ENCODE measurements at places on chromosomes 3 and 15. TPM values are rescaled to one million over a fixed set of nuclear protein-coding genes. Genes with fewer than 3 reads are reported as not detected.

- H3K36me3 ChIP-seq: no peaks in the 10 kb centered on the region
- no peaks in the 10 kb centered on the region for H3K4me1 ChIP-seq
- H3K27me3 ChIP-seq: no peaks in the 10 kb centered on the region
- DNase-seq: no peak
Measured at GRCh38 chr15:89746386-89746780, 4.7 kb downstream of the MESP1 start.

DNA sequence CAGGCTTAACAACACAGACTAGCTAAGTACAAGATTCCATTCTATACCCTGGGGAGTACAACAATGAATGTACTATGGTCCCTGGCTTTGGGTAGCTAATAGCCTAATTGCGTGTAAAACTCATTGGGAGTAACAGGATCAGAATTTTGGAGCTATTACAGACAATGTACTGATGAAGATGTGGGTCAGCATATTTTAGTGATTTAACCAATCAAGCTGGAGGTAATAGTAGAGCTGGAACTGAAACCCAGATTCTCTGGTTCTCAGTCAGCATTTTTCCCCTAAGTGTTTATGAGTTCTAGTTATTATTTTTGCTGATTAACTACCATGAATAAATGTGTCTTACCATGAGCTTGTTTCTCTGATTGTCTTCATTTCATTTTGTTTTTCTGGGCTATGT lies 578.7 kb downstream of the NLGN1 start:
- no peak overlapping the region for H3K27ac ChIP-seq
- no peaks in the 10 kb centered on the region for H3K36me3 ChIP-seq
- H3K27me3 ChIP-seq: no peaks in the 10 kb centered on the region
- DNase-seq: no peak
- no peaks in the 10 kb centered on the region for H3K4me1 ChIP-seq
- no peak overlapping the region for H3K4me3 ChIP-seq

DNA sequence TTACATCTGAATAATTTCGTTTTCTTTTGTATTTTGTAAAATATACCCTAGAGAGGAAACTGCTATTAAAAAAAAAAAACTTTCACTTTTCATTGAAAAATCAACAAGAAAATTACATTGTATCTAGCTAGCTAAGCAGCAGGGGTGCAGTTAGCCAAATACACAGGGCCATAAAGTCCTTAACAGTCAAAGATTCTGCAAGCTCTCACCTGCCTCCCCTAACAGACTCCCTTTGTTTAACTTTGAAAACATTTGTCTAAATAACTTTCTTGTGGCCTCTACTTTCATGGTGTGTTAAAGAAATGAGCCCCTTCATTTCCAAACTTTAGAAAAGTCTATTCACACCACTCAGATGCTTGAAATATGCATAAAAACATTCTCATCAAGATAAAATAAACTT lies 23.3 kb downstream of the CBLB start:
- H3K4me1 ChIP-seq: no peaks in the 10 kb centered on the region
- no peaks in the 10 kb centered on the region for H3K36me3 ChIP-seq
- no peak overlapping the region for H3K4me3 ChIP-seq
- H3K27me3 ChIP-seq: no peaks in the 10 kb centered on the region

GRCh38 chr3:31621314-31621713 lies 88.6 kb downstream of the STT3B start:
- no peaks in the 10 kb centered on the region for H3K4me1 ChIP-seq
- DNase-seq: no peak
- H3K4me3 ChIP-seq: no peak overlapping the region

GRCh38 chr3:146052056-146052790 lies 108.8 kb downstream of the PLOD2 start:
- no peak for DNase-seq
- H3K27ac ChIP-seq: no peak overlapping the region
- no peak overlapping the region for H3K4me3 ChIP-seq

GRCh38 chr15:78944669-78945407 lies at the start of gene CTSH:
TSS of gene CTSH (minus strand) at chr15:78945046. CDS start at chr15:78944981, 65 bp downstream.
- peaks cover under 1% of the 10 kb centered on the region for H3K4me1 ChIP-seq
- DNase-seq: peak; percentile 95
- peak within 1 kb of the TSS; percentile 80 for H3K27ac ChIP-seq
- H3K27me3 ChIP-seq: no peaks in the 10 kb centered on the region
- no peaks in the 10 kb centered on the region for H3K36me3 ChIP-seq

GRCh38 chr3:152469248-152470025 lies 200.7 kb downstream of the MBNL1 start:
- DNase-seq: no peak
- H3K4me1 ChIP-seq: no peaks in the 10 kb centered on the region
- H3K27me3 ChIP-seq: no peaks in the 10 kb centered on the region
- H3K36me3 ChIP-seq: peaks cover 1% of the 10 kb centered on the region
- H3K27ac ChIP-seq: no peak overlapping the region

The GOLGA8T gene
- not detected for polyA plus RNA-seq

The NEO1 gene
- polyA plus RNA-seq: 8.4 TPM

The CYP1A2 gene
- polyA plus RNA-seq: not detected

The POMGNT2 gene
- polyA plus RNA-seq: 1.3 TPM

The SLC22A13 gene
- polyA plus RNA-seq: 0.15 TPM

The CCDC9B gene
- 2.7 TPM for polyA plus RNA-seq

The TUSC7 gene
- polyA plus RNA-seq: not detected

The CPB1 gene
- 6.9 TPM for polyA plus RNA-seq

Measured in small intestine (tissue), 16 donors.